ENCODE measurements at places on chromosomes 3 and 15.

- DNase-seq: no peak
These were observed 22.1 kb upstream of the MGLL start for GRCh38 chr3:127844326-127844942.

- no peak for DNase-seq
These were observed 869.5 kb downstream of the SI start for GRCh38 chr3:164208821-164209220.

- no peak for DNase-seq
These were observed 11.6 kb upstream of the EPHB3 start for GRCh38 chr3:184549796-184550577.

GRCh38 chr3:196740481-196741248 lies 1.0 kb downstream of the PAK2 start:
- DNase-seq: peak; percentile 9

GRCh38 chr3:162377608-162378007 lies 881.0 kb downstream of the OTOL1 start:
- DNase-seq: no peak

DNA sequence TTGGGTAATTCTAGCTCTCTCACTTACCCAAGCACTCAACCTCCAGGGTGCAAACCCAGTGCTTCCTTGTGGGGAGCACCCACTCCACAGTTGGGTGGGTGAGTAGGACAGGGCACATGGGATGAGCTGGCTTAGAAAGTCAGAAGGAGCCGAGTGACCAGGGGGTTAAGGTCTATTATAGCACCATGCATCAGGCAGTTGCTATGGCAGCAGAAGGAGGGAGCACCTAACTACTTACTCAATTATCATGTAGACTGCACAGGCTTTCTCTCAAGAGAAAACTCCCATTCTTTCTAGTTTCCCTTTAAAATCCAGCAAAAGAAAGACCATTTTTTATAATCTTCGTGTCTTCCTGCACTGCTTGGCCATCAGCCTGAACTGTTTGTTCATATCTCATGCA lies 163.0 kb downstream of the OCA2 start:
- no peak for DNase-seq

GRCh38 chr3:89572261-89572660 lies 464.8 kb downstream of the EPHA3 start:
- no peak for DNase-seq

DNA sequence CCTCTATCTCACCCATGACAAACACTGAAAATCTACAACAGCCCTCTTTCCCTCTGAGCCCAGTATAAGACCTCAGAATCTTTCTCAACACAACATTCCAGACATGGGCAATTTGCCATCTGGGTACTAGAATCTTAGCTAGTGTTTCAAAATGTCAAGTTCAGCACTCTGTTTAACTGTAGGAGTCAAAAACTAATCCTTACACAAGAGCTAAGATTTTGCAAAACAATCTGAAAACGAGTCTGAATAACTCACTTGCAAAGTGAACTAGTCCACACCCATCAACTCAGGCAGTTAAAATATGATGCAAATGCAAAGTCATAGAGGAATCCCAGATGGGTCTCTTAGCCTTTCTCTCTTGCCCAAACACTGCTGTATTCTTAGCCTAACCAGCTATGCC lies 67.8 kb downstream of the GPR176 start:
- no peak for DNase-seq

GRCh38 chr3:32237670-32238452 lies 619 bp upstream of the CMTM8 start:
- DNase-seq: no peak

DNA sequence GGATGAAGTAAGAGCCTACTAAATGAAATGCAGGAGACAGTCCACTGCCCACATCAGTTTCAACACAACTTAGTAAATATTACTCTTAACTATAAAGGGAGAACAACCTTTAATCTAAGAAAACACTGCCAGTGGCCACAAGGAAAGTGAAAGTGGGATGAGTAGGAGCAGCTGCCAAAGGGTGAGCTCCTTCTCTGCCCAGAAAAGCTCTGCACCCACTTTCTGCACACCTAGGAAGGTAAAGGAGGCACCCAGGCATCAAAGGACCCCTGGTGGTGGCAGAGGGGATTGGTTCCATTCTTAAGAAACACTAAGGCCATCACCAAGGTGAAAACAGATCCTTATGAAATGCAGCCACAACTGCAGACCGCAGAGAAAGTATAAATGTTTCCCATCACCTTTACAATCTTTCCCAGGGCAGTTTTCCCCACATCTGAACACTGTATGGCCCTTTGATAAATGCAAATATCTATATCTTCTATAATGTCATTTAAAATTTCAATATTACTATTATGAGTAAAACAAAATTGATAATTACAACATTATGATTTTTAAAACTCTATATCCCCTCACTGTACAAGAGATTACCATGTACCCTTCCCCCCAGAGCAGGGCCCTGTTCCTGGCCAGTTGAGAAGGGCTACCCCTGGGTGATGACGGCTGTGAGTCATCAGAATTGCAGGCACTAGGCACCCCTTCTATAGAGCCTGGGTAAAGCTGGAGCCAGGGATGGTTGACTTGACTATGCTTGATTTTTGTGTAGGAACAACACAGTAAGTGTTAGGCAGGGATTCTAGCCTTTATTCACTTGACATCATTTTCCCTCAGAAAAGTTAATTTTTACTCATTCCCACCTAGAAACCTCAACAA lies 92.0 kb downstream of the SNRK start:
- DNase-seq: peak; percentile 62

- peak; percentile 53 for DNase-seq
These were observed at the start of gene PPM1M for GRCh38 chr3:52245322-52246263. TSS of gene PPM1M (plus strand) at chr3:52245759. CDS start at chr3:52245825, 66 bp downstream.

DNA sequence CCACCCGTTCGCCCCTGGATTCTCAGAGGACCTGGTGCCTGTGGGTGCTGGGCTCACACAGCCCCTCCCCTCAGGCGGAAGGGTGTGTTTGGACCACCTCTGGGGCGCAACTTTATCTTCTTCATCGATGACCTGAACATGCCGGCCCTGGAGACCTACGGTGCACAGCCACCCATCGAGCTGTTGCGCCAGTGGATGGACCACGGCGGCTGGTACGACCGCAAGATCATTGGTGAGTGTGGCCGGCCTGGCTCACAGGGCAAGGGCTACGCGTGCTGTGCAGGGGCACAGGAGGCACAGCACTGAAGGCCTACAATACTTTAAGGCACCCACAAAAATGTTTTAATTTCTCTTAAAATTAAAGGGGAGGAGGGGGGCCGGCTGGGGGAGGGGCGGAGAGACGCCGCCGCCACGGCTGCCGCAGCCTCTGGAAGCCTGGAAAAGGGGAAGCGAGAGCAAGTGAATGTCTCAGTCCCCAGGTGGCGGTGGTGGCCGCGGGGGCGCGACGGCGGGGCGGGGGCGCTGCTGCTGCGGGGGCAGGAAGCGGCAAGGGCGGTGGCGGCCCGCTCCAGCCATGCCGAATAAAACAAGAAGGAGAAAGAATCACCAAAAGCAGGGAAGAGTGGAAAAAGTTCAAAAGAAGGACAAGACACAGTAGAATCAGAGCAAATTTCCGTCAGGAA lies 56.8 kb downstream of the DNAH1 start:
- DNase-seq: no peak

DNA sequence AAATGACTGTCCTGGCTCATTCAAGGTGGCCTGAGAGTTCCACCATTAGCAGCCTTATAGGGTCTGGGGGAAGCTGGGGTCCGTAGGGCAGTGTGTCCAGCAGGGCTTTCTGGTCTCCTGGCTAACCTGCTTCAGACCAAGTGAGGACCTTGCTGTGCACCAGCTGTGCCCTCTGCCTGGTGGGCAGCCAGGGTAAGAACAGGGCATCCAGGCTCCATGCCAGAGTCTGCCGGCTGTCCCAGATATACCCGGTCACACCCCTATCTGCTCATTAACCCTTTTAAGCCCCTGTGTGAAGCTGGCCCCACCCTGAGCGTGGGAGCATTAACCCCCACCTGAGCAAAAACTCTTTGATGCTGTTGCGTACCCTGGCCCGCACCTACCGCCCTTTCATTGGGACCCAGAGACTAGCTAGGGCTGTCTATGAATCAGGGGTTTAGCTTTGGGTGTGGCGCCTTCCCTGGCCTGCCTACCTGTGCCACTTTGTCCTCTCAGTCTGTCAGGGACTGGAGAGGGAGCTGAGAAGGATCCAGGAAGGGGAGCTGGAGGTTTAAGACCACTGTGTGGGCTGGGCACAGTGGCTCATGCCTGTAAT lies 17.6 kb downstream of the SEMA3F start:
- no peak for DNase-seq

GRCh38 chr3:185796431-185797107 lies 28.3 kb downstream of the IGF2BP2 start:
- DNase-seq: no peak

GRCh38 chr3:118945834-118946233 lies 88.8 kb downstream of the IGSF11 start:
- DNase-seq: no peak

DNA sequence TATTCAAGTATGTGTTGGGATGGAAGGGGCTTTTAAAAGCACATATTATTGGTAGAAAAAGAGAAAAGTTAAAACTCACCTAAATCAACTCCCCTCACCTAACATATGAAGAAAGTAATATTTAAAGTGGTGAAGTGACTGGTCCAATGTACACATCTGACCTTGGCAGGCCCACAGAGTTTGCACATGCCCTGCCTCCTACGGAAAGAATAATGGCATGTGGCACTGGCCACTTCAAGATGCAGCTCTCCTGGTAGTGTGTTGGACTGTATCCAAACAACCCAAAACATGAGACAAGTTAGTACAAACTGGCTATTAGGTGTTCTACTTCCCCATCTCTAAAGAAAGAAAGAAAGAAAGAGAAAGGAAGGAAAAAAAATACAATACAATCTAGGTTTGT lies 117.1 kb downstream of the MECOM start:
- DNase-seq: no peak

- no peak for DNase-seq
These were observed 66.5 kb downstream of the MBNL1 start for GRCh38 chr3:152335273-152335672.

GRCh38 chr3:13104511-13104910 lies 31.3 kb upstream of the IQSEC1 start:
- no peak for DNase-seq

GRCh38 chr3:189222927-189223636 lies 51.3 kb downstream of the TPRG1 start:
- DNase-seq: no peak

DNA sequence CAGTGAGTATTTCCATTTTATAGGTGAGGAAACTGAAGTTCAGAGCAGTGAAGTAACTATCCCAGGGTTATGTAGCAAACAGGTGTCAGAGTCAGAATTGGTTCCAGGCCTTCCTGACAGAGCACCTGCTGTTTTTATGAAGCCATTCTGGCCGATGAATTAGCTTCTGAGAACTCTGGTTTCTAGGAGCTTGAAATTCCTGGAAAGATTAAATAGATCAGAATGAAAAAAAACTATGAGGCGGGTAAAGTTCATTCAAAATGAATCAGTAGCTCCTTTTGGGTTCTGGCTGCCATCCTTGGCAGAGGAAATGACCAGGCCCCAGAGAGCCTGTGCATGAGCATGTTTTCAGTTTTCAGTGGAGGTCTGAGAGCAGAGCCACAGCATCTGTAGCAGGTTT lies 59.3 kb upstream of the CFAP161 start:
- DNase-seq: no peak

DNA sequence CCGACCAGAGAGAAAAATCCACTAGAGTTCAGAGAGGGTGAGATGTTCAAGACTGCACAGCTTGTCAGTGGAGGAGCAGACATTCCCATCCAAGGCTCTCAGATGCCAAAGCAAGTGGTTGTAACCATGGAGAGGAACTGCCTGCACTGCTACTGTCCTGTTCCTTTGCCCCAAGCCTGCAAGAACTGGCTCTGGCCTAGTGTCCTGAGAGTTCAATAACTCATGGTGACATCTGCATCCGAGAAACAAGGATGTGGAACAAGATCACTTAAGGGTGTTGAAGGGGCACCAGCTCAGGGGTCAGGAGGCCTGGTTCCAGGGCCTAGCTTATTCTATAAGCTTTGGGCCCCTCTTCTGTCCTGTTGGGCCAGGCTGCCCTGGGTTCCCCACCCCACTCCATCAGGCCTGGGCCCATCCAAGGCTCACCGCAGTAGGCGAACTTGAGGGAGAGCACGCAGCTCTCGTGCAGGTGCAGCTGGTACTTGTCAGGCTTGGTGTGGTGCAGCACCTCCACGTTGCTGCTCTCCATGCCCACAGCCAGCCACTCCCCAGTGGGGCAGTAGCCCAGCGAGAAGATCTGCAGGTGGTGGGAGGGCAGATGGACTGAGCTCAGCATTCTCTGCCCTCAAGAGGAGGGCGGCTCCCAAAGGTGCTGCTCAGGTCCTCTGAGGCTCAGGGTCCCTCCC lies 45.6 kb downstream of the TLE3 start:
- no peak for DNase-seq

DNA sequence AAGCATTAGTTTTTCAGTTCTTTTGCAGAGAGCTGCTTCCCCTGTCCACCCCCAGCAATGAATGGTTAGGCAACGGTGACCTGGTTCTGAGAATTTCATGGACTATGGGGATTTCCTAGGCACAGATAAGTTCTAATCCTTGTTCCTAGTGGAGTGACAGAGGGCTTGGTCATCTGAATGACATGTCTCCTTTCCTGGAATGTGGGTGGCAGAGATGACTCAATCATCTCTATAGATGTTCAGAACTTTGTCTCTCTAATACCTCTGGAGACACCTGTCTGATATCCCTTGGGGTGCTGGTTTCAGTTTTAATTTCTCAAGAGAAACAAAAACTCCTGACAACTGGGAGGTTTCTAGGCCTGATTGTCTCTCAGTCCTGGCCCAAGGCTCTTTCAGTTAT lies 10.4 kb downstream of the PLA2G4E start:
- DNase-seq: no peak

DNA sequence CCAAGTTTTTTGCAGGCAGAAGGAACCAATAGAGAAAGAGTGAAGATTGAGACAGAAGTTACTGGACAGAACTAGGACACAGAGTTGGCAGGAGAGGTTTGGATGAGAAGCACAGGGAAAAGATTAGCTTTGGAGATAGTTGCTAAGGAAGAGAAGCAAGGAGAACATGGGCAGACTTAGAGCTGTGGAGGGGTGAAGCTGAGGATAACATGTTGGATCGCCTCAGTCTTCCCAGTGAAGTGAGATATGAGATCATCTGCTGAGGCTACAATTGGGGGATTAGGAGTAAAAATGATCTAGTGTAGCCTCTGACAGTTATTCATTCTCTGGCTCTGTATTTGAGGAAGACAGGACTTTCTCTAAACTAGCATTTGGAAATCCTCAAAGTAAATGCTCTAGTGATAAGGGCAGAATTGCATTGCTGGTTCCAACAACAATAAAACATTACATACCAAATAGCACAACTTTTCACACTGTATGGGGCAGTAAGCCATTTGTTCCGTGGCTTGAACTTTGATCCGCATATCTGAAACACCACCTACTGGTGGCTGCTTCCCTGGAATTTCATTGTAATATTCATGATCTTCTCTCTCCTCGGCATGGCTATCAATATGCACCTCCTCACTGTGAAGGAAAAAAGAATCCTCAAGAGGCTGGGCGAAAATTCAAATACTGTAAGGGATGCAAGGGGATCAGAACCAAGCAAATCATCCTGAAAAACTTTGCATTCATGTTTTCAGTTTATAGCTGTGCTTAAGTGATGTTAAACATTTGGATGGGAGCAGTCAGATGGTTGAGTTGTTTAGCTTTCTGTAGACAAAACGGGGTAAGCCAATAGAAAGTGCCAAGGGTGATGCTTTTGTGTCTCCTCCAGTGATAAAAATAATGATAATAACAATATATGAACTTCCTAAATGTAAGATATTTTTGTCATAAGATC lies 22.2 kb upstream of the EID1 start:
- DNase-seq: no peak

All from effector CD4-positive, alpha-beta T cell (primary cell).